ENCODE measurements at places on chromosomes 5 and 9.

GRCh38 chr5:31855134-31856040 is 216.5 kb downstream of the PDZD2 start:
- peaks cover 4% of the 10 kb centered on the region for H3K36me3 ChIP-seq
- H3K4me3 ChIP-seq: peak overlapping the region; percentile 93
- no peaks in the 10 kb centered on the region for H3K27me3 ChIP-seq
- DNase-seq: peak; percentile 88
- no peaks in the 10 kb centered on the region for H3K4me1 ChIP-seq
- H3K27ac ChIP-seq: no peak overlapping the region

- no peaks in the 10 kb centered on the region for H3K36me3 ChIP-seq
- peak overlapping the region; percentile 92 for H3K4me3 ChIP-seq
- H3K4me1 ChIP-seq: no peaks in the 10 kb centered on the region
- peak overlapping the region; percentile 89 for H3K27ac ChIP-seq
- DNase-seq: no peak
Observed at GRCh38 chr5:131635684-131636572, 899 bp upstream of the RAPGEF6 start.

GRCh38 chr9:10366171-10366779 is 246.5 kb downstream of the PTPRD start:
- no peak overlapping the region for H3K4me3 ChIP-seq
- peak; percentile 50 for DNase-seq
- no peaks in the 10 kb centered on the region for H3K36me3 ChIP-seq
- H3K27me3 ChIP-seq: no peaks in the 10 kb centered on the region
- no peak overlapping the region for H3K27ac ChIP-seq
- peaks cover 2% of the 10 kb centered on the region for H3K4me1 ChIP-seq

DNA sequence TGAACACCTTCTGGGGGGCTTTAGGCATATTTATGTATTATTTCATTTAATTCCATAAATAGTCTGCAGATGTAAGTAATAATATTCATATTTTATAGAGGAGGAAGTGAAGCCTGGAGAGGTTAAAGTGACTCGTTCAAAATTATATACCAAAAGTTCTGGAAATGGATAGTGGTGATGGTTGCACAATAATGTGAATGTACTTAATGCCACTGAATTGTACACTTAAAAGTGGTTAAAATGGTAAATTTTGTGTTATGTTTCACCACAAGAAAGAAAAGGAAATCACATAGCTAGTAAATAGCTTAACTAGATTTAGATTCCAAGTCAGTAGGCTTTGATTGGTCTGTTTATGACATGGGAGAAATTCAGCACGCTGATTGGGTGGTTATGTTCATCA is 13.0 kb upstream of the TMEFF1 start:
- H3K36me3 ChIP-seq: no peaks in the 10 kb centered on the region
- H3K27ac ChIP-seq: no peak overlapping the region
- no peak overlapping the region for H3K4me3 ChIP-seq

DNA sequence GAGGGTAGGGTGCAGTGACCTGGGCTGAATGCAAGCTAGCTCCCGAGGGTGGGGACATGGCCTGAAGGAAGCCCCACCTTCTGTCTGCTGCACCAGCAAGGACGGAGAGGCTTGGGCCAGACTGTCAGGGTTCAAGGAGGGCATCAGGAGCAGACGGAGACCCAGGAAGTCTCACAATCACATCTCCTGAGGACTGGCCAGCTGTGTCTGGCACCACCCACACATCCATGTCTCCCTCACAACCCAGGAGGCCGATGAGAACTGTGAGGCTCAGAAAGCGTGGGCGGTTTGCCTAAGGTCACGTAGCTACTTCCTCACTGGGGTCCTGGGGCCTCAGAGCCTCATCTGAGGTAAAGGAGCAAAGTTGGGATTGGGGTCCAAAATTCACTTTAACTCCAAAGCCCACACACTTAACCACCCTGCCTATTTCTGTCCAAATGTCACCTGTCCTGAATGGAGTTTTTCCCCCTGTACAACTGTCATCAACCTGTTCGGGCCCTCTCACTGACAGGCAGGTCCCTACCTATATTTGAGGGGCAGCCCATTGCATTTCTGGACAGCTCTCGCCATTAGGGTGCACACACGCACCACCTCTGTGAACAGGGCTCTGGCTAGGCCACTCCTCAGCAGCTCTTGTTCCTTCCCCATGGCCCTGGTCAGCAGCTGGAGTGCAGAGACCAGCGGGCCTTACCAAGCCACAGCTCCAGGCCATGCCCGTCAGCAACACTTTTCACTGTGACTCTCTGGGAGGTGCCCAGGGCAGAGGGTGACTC is 3.4 kb downstream of the IL13 start:
- no peak overlapping the region for H3K4me3 ChIP-seq
- no peaks in the 10 kb centered on the region for H3K36me3 ChIP-seq
- H3K4me1 ChIP-seq: peaks cover 9% of the 10 kb centered on the region
- DNase-seq: no peak
- H3K27me3 ChIP-seq: peaks cover 16% of the 10 kb centered on the region
- H3K27ac ChIP-seq: no peak overlapping the region

DNA sequence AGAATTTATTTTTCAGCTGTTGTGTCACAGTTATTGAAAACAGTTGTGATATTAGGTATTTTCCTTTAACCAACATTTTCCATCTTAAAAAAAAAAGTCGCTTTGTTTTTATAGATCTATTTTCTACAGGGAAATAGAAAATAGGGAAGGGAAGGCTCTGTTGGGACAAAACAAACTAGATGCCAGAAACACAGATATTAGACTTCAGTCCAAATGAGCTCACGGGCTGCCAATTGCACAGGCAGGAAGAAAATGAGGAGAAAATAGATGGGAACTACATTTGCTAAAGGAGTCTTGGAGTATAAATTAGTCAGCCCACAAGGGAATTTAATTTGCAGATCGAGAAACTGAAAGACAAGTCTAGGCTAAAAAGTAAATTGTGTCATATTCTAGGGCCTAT is 21.4 kb upstream of the ISOC1 start:
- no peak overlapping the region for H3K4me3 ChIP-seq
- H3K4me1 ChIP-seq: peaks cover 15% of the 10 kb centered on the region
- H3K36me3 ChIP-seq: no peaks in the 10 kb centered on the region
- DNase-seq: no peak

DNA sequence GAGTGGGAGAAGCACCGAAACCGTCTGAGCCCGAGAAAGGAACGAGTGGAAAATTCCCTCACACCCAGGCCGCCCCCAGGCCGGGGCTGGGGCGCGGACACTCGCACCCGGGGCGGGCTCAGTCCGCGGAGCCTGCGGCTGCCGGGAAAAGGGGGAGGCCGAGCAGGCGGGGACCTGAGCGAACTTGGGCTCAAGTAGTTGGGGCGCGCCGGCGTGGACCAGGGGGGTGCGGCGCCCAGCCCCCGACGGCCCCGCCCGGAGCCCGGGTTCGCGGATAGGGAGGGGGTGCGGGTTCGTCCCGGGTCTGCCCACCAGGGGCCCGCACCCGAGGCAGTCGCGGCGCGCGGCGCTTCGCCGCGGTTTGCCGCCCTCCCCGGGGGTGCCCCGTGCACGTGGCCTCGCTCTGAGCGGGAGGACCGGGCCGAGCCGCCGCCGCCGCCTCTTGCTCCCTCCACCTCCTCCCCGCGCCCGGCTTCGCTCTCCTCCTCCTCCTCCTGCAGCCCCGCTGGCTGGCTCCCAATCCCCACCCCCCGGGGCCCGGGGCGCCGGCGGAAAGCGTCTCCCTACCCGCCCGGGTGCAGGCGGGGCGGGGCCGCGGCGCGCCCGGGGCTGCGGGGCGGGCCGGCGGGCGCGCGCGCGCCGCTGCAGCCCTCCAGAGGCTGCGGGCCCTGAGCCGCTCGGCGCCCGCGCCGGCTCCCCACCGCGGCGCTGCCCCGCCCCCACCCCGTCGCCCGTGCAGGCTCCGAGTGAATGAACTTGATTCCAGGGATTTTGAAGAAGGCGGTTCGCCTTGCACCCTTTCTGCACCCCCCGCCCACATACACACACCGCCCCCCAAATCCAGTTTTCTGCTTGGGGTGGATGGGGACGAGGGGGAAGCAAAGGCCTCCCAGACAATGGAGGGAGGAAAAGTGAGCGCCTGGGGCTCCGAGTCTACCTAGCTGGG is 1.3 kb upstream of the NFIB start:
- H3K4me1 ChIP-seq: peaks cover 5% of the 10 kb centered on the region
- peaks cover 64% of the 10 kb centered on the region for H3K27me3 ChIP-seq
- H3K36me3 ChIP-seq: no peaks in the 10 kb centered on the region
- peak overlapping the region; percentile 79 for H3K27ac ChIP-seq

DNA sequence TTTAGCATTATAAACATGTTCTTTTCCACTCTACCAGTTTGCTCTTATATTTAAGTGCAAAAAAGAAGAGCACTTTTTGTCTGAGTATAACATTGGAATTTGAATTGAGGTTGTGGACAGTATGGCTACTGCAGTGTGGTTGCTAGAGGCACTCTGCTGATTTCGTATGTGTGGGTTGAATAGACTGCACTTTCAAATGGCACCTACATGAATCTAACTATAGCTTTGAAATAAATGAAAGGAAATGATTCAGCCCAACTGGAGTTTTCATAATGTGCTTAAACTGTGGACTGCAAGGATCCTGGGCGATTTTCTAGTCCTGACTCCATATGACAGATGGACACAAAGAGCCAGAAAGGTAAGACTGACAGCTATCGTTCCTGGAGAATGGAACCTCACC is 657.6 kb upstream of the RIOK2 start:
- no peak for DNase-seq
- H3K4me3 ChIP-seq: no peak overlapping the region
- H3K27me3 ChIP-seq: no peaks in the 10 kb centered on the region
- no peaks in the 10 kb centered on the region for H3K36me3 ChIP-seq
- peaks cover 4% of the 10 kb centered on the region for H3K4me1 ChIP-seq

DNA sequence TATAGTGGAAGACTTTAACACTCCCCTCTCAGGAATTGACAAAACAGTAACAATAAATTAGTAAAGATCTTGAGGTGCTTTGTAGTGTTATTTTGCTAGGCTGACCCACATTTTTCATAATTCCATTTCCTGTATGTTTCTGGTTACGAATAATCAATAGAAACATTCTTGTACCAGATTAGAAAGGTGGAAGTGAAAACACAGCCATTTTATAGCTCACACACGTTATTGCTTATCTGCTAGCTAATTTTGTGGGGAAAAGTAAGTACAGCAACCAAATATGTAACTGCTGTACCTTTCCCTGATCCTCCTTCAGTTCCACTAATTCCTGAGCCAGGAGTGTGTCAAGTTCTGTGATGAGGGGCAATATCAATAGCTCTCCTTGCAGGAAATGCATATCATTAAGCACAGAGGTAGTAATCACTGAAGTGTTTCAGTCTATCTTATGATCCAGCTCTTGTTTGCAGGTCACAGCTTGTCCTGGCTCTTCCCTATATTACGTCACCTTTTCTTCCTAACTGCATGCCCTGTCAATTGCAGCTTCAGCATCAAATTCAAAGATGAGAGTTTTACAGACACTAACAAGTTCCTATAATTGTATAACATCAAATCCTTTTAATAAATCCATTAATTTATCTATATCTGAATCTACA is 59.4 kb downstream of the MINAR2 start:
- H3K36me3 ChIP-seq: no peaks in the 10 kb centered on the region
- H3K4me3 ChIP-seq: no peak overlapping the region
- no peak overlapping the region for H3K27ac ChIP-seq
- DNase-seq: no peak
- no peaks in the 10 kb centered on the region for H3K27me3 ChIP-seq
- H3K4me1 ChIP-seq: no peaks in the 10 kb centered on the region

GRCh38 chr5:154309805-154310204 is 119.3 kb downstream of the GALNT10 start:
- no peak overlapping the region for H3K27ac ChIP-seq
- DNase-seq: no peak
- H3K36me3 ChIP-seq: peaks cover 28% of the 10 kb centered on the region

DNA sequence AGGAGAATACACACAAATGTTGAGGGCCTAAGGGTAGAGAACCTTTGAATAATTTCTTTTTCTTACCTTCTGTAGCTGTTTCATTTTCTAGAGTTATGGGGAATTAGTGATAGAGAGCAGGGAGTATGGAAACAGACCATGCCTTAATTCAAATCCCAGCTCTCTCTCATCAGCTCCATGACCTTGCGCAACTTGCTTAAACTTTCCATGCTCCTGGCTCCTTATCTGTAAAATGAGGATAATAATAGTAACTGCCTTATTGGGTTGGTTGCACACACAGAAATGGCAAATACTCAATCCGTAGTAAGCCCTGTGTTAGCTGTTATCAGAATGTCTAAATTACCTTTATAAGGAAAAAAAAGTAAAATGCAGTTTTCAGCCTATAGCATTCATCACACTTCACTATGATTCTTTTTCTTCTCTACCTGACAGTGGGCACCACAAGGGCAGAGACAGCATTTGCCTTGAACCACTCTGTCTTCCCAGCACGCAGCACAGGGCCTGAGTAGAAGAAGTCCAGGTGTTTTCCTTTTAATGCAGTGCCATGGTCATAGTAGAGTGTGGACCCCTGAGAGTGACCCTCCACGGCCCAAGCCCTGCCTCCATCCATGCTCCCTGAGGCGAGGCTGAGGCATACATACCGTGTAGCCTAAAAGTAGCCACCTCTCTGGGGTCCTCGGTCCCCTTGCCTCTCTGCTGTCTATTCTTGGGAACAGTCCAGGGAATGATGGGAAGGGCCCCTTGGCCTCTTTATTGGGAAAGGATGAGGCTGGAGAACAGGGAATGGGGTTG is 17.4 kb downstream of the C5orf15 start:
- no peaks in the 10 kb centered on the region for H3K4me1 ChIP-seq
- H3K27ac ChIP-seq: no peak overlapping the region
- peak; percentile 23 for DNase-seq
- peaks cover 4% of the 10 kb centered on the region for H3K27me3 ChIP-seq
- no peak overlapping the region for H3K4me3 ChIP-seq

DNA sequence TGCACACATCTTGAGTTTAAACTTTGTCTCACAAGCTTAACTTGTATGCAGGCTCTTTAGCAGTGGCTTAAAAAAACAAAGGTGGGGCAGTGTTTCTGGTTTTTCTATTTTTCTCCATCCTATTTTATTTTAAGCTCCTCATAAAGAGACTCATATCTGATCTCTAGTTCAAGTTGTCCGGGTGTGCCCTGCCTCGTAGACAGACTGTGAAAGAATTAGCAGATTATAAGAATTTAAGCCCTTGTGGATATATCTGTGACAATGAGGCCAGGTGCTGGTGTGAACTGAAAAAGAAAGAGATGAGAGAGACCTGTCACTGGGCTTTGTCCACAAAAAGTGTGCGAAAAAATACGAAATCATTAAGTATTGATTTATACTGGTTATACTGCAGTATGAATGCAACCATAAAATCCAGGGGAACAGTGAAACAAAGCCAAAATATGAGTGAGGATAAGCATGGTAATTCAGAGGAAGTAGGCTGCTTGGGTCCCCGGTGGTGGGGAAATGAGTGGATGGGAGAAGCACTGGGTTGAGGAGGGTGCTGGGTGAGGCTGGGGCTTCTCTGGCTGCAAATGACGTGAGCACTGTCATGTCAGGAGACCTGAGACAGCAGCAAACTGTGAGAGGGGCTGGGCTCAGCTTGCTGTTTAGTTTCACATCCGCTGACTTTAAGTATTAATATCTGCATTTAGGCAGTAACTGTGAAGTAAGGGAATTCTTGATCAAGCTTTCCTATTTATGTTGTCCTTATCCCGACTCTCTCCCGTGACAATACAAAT is 179.7 kb upstream of the ANKRD55 start:
- DNase-seq: no peak
- no peak overlapping the region for H3K4me3 ChIP-seq
- no peak overlapping the region for H3K27ac ChIP-seq
- peaks cover 8% of the 10 kb centered on the region for H3K4me1 ChIP-seq

- H3K27ac ChIP-seq: no peak overlapping the region
- H3K4me1 ChIP-seq: no peaks in the 10 kb centered on the region
- H3K4me3 ChIP-seq: no peak overlapping the region
- H3K27me3 ChIP-seq: no peaks in the 10 kb centered on the region
- no peak for DNase-seq
- no peaks in the 10 kb centered on the region for H3K36me3 ChIP-seq
Observed at GRCh38 chr5:172150514-172151425, 37.3 kb downstream of the STK10 start.

GRCh38 chr9:6870650-6871477 is 113.1 kb downstream of the KDM4C start:
- H3K4me3 ChIP-seq: peak overlapping the region; percentile 12
- DNase-seq: peak; percentile 60
- no peaks in the 10 kb centered on the region for H3K27me3 ChIP-seq
- peaks cover 15% of the 10 kb centered on the region for H3K36me3 ChIP-seq
- H3K4me1 ChIP-seq: peaks cover 11% of the 10 kb centered on the region
